ENCODE measurements at places on chromosomes 7 and 10.

GRCh38 chr7:124085179-124085578 is 52.3 kb upstream of the TMEM229A start:
- DNase-seq: no peak

DNA sequence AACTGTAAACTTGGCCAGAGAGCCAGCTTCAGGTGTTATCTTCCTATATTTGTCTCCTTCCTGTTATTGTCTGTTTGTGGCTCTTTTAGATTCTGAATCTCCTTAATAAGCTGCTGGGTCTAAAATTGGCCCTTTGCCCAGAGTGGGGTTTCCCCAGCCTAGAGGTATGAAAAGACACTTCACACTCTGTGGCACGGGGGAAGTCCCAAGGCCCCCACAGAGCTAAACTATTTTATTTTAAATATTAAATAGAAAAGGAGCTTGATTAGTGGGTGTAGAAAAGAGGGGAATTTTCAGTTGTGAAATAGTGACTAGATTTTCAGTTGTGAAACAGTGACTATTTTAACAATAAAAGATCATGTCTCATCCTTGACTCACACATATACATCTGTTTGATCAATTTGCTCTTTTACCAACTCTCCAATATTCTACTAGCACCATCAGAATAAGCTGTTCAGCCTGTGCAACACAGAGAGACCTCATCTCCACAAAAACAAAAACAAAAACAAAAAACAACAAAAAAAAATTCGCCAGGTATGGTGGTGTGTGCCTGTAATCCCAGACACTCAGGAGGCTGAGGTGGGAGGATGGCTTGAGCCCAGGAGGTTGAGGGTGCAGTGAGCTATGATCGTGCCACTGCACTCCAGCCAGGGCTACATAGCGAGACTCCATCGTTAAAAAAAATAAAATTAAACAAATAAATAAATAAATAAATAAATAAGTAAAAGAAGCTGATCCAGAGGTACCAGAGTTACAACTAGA is 24.9 kb upstream of the ADO start:
- DNase-seq: peak; percentile 29

DNA sequence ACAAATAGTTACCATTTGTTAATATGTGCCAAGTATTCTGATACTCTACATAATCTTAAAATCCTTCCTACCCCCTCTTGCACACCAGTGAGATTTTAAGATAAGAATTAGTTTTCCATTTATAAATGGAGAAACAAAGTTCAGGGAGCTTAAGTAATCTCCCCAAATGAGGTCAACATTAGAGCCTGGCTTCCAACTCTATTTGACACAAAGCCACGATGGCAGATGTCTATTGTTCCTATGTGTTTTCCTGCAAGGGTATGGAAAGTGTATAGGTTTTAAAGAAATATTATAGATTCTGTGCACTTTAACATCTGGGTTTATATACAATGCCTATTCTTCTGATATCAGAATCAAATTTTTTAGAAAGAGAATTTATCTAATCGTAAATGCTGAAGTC is 143.9 kb upstream of the SEMA3C start:
- DNase-seq: no peak

- DNase-seq: no peak
Measured at GRCh38 chr7:34044306-34044643, 138.9 kb downstream of the BMPER start.

- no peak for DNase-seq
Measured at GRCh38 chr10:129199826-129200225, 267.2 kb upstream of the MGMT start.

DNA sequence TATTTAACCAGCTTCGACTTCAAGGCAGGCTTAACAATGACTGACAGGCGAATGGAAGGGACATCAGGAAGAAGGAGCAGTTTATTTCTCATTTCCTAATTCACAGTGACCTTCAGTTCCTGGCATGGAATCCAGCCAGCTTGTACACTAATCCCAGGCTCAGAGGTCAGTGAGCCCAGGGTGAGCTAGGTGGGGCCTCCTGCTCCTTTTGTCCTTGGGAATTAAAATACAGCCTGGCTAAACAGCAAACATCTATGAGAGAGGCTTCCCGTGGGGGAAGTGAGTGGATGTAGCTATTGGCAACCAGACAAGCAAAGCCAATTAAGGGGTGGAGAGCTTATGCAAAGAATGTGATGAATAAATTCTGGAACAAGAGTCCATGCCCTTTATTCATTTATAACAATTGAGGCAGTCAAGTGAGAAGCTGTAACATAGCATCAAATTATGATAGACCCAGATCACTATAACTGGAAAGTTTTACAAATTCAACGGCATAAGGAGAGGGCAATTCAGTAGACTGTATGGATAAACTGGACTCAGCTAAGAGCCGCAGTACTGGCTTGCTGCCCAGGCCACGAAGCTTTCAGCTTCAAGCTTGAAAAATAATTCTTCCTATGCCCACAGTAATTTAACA is 57.1 kb downstream of the STK17A start:
- peak; percentile 86 for DNase-seq

DNA sequence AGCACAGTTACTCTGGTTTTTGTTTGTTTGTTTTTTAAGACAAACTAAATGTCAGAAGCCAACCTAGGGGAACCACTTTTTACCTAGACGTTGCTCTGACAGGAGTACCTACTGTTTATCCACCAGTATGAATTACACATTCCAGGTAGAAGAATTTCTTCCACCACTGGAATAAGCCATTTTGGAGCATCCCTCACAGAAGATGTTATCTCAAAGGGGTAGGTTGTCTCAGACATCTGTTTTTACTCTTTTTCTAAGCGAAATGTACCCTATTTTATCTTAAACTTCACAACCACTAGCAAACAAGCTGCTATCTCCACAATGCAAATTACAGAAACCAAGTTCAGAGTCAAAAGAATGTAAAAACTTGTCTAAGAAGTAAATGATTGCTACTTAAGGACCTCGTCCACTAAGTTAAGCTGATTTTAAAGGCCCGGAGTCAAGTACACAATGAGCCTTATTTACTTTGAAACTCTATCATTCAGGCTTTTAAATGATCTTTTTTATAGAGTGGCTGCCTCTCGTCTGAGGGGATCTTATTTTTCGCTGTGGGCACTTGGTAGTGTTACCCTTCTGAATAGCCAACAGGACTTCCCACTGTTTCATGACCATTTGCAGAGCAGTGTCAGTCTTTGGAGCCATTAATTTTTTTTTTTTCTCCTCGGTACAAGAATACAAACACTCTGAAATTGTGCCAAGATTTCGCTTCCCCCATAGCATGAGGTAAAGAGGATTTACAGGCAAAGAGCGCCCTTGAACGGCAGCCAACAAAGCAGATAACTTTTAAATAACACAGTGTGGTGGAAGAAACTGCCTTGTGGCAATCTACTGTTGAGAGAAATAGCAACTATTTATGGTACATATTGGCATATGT is 15.7 kb upstream of the ARMC3 start:
- DNase-seq: no peak

DNA sequence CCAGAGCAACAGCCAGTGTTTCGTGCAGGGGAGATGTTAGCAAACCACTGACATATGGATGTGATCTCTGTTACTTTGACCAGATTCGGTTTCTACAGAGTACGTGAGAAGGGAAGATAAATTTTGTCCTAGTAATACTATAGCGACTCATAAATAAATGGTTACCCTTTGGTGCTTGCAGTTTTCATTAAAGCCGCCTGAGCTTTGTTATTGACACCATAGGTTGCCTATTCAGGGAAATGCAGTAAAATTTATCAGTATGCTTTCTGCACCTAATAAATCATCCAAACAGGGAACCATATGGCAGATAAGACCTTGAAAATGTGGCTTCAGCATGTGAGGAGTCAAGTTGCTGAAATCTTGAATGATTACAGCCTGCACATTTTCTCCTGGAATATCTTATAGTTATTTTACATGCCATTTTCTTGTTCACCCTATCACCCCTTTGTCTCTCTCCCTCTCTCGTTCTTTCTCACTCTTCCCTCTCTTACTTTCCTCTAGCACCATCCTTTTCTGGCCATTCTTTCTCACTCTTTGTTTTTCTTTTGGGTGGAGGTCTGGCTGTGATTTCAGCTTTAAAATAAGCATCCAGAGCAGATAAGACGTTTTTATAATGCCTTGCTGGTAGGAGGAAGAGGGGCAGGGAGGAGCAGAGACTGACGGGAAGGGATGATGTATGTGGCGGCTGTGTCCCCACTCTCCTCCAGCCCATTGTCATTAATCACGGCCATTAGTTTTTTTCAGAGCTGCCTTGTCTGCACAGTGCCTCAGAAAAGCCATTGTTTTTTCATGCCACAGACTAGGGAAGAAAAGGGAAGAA is 182.5 kb downstream of the LRMDA start:
- peak; percentile 82 for DNase-seq

GRCh38 chr10:5871596-5871995 is 18.1 kb downstream of the ANKRD16 start:
- DNase-seq: no peak

GRCh38 chr7:150721970-150722373 is 5.6 kb downstream of the GIMAP1 start:
- DNase-seq: no peak

DNA sequence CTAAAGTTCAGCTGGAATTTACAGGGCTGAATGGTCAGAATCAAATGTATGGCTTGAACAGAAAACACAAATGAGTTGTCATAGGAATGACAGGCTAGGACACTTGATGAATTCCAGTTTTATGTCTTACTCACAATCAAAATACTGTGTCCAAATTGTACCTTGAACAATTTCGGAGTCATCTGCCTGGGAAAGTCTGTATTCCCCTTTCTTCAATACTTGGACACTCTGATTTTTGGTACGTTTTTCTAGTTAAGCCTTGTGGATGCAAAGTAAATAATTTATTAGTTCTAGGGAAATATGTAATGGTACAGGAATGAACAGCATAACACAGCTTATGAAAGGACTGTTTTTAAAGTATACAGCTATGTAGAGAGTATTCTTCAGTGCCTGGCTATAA is 100.4 kb downstream of the ITGB8 start:
- DNase-seq: no peak

GRCh38 chr10:99775850-99776249 is 6.6 kb upstream of the ABCC2 start:
- peak; percentile 87 for DNase-seq

DNA sequence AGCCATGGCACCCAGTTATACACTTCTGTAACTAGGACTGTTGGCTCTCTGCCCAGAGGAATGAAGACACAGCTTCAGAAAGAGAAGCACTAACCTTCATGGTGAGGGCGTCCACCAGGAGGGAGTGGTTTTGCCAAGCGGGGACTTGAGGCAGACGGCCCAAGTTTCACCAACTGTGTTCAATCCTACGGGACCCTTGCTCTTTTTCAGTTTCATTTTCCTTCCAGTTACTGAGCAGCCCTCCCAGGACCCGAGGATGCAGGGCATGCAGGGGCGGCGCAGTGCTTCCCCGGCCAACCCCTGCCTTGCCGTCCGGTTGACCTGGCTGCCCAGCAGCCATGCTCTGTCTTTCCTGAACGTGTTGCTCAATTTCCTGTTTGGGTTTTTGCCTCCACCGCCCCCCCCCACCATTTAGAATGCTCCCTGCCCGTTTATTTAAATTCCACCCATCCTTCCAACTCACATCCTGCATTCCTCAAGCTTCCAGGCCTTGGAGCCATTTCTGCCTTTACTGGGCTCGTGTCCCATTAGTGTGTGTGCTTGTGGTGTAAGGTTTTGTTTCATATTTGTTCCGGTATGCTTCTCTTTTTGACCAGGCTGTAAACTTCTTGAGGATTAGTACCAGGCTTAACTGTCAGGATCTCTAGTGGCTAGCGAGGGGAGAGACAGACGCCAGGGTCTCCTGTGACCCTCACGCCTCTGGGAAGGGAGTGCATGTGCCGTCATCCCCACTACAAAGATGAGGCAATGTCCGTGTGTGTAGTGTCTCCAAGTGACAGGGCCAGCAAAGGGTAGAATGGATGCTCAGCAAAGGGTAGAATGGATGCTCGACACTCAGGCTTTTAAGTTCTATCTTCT is 31.6 kb downstream of the IL15RA start:
- peak; percentile 99 for DNase-seq

DNA sequence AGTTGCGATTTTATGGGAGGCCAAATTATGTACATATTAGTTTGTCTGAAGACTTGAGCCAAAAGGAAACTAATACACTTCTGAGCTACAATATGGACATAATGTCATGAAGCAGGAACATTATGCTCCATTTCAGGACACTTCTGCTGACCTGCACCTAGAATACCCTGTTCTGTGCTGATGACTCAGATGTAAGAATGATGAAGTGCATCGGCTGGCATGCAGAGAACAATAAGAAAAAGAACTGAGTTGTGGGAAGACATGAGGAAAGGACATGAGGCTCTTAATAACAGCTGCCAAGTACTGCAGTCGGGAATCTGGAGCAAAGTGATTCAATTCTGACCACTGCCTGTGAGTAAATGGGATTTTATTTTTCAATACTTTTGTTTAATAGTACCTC is 192.9 kb upstream of the VSTM2A start:
- no peak for DNase-seq

DNA sequence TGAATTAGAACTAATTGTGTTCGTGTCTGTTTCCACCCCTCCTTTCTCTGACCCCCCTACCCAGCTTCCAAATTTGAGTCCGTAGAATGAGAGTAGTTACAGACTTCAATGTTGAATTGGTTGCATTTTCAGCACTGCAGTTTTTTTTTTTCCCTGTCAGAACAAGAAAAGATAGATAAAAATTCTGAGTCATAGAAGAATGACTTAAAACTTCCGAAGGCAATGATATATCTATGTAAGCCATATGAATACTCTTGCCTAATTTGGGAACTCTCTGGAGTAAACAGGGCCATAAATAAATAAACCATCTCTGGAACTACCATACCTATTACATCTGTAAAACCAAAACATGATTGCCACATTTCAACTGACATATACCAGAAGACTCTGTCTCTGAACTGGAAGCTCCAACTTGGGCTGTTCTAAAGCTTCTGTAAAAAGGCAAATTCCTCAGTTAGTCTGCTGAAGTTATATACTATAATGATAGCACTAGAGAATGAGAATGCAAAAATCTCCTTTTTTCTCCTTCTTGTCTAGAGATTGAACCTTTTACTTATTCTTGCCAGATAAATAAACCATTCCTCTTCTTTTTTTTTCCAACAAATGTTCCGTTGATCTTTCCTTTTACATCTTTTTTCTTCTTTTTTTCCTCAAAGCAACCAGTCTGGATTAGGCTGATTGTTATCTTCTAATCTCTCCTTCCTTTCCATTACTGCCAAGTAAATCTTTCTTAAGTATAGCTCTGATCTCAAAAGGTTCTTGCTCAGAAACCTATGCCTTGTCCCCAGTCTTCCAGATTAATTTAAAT is 23.5 kb downstream of the VCL start:
- DNase-seq: peak; percentile 80

Data from AG10803 (cell line).